ENCODE measurements at places on chromosomes 5 and 9. TPM values are rescaled to one million over a fixed set of nuclear protein-coding genes. Genes with fewer than 3 reads are reported as not detected.

DNA sequence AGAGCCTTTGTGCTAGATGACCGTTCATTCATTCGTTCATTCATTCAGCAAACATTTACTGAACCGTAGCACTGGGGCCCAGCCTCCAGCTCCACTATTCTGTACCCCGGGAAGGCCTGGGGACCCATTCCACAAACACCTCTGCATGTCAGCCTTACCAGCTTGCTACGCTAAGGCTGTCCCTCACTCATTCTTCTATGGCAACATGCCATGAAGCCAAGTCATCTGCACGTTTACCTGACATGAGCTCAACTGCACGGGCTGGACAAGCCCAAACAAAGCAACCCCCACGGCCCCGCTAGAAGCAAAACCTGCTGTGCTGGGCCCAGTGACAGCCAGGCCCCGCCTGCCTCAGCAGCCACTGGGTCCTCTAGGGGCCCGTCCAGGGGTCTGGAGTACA is 6.0 kb downstream of the CEL start:
- H3K27me3 ChIP-seq: no peaks in the 10 kb centered on the region
- no peak overlapping the region for H3K27ac ChIP-seq
- no peak for DNase-seq
- no peaks in the 10 kb centered on the region for H3K4me1 ChIP-seq
- no peak overlapping the region for H3K4me3 ChIP-seq
- H3K36me3 ChIP-seq: no peaks in the 10 kb centered on the region

Gene SPINK13
- not detected for total RNA-seq

- no peak overlapping the region for H3K27ac ChIP-seq
- no peaks in the 10 kb centered on the region for H3K27me3 ChIP-seq
- no peak for DNase-seq
Measured at GRCh38 chr5:149280802-149281201, 9.1 kb downstream of the AFAP1L1 start.

DNA sequence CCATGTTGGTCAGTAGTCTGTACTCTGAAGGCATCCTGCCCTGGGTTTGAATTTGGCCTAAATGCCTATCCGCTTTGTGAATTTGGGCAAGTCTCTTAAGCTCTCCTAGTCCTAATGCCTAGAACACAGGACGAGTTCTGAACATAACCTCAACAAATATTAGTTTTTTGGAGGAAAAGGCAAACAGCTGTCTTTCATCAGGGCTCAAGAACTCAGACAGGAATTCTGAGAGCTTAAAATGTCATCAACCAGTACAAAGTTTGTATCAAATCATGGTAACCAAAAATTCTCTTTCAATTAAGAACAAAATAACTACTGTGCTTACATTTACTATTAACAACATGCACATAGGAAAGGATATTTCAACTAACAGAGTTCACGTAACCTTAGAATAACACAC is 182.5 kb upstream of the PPP1R2B start:
- H3K27ac ChIP-seq: no peak overlapping the region
- no peak overlapping the region for H3K4me3 ChIP-seq
- no peaks in the 10 kb centered on the region for H3K36me3 ChIP-seq
- no peaks in the 10 kb centered on the region for H3K4me1 ChIP-seq
- DNase-seq: no peak
- H3K27me3 ChIP-seq: no peaks in the 10 kb centered on the region

Gene ISL1
- not detected for total RNA-seq

Gene PLGRKT
- 16.4 TPM for total RNA-seq

Measured in breast epithelium (tissue), 4 donors.